ENCODE measurements at places on chromosomes 3 and 15.
A peak's percentile ranks its signal among the peaks of the same experiment; 100 is the strongest.

DNA sequence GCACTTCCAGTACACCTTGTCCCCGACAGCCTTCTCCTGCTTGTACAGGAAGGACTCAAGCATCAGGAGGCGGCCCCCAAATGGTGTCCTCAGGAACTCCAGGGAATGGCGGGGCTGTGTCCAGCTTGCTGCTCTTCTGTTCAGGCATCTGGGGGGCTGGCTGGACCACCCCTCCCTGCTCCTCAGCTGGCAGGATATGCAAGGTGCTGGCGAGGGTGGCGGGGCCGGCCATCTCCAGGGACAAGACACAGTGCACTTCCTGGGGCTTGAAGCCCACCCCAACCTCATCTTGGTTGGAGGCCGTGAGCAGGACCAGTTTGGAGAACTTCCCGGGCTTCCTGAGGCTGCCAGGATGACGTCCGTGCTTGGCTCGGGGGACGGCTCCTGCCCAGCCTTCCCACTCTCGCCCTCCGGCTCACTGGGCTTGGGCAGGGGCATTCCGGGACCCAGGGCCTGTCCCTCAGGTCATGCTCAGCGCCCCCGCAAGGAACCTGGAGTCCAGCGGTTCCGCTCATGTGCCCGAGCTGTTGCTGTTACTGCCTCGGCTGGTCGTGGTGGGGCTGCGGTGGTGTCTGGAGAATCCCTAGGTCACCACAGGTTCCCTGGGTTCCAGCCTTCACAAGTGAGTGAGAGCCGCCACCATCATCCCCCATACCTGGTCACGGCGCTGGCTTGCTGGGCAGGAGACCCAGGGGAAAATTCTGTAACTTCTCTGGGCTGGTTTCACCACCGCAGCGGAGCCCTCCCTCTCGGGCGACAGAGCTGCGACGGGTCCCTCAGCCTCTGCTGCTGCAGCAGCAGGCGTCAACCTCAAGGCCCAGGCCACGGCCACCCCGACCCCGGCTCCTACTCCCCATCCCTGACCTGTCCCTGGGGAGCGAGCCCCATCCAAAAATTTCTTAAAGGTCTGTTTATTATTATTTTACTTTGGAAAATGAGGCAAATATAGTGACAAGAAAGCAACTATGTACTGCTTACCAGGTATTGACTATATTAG is 82.8 kb upstream of the FXR1 start:
- DNase-seq: no peak

- DNase-seq: no peak
These were observed 4.9 kb downstream of the HIGD1A start for GRCh38 chr3:42799376-42799775.

DNA sequence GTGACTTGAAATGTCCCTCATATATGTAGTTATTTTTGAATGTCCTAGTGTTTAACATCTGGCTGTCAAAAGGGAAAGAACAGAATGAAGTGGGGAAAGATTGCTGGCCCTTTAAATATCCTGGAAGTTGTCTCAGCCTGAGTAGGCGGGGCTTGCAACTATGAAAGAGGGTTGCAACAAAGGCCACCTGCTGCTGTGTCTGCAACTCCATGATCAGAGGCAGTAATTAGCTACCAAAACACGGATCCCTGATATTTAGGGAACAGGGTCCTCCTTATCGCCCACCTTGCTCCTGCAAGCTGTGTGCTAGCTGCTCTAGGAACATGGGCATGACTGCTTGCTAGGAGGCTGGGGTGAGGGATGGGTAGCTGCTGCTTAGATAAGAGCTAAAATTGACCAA is 100.2 kb upstream of the CFAP20DC start:
- DNase-seq: no peak

DNA sequence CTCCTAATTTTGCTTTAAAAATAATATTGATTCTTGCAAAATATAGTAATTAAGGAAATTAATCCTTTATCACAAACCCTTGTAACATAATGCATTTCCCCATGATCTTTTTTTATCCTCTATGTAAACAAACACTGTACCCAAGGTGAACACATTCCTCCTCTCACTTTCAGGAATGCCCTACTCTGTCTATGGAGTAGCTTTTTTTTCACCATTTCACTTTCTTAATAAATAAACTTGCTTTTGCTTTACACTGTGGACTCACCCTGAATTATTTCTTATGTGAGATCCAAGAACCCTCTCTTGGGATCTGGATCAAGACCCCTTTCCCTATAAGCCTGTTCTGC is 90.5 kb upstream of the LRRN1 start:
- DNase-seq: no peak

GRCh38 chr3:66107855-66108254 is 69.1 kb upstream of the MAGI1 start:
- DNase-seq: no peak

DNA sequence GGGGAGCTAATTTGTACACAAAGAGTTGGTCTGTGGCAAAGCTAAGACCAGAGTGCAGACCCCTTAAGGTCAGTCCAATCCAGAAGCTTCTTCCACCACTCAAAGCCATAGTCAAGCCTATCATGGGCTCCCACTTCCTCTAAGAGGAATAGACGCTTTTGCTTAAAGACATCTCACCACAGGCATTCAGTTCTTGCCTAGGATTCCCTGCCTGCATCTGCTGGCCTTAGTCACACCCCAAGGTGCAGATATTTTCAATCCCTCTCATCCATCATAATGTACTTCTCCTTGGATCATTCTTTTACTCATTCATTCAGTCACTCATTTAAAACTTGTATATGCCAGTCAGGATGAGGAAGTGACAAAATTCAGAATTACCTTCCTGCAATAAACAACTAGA is 179.6 kb upstream of the STT3B start:
- no peak for DNase-seq

DNA sequence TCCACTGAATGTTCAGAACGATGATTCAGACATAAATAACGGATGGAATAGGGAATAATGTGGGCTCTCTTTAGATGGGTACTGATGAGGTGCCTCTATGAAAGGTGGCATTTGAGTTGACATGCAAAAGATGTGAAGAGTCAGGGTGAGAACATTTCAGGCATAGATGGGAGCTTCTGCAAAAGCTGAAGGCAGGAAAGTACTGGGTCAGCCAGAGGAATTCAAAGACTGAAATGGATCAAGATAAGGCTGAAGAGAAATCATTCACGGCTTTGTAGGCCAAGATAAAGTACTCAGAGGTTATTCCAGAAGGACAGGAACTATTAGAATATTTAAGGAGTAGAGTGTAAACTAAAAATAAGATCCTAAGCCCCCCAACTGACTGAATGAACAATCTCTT is 189.6 kb upstream of the MCTP2 start:
- no peak for DNase-seq

DNA sequence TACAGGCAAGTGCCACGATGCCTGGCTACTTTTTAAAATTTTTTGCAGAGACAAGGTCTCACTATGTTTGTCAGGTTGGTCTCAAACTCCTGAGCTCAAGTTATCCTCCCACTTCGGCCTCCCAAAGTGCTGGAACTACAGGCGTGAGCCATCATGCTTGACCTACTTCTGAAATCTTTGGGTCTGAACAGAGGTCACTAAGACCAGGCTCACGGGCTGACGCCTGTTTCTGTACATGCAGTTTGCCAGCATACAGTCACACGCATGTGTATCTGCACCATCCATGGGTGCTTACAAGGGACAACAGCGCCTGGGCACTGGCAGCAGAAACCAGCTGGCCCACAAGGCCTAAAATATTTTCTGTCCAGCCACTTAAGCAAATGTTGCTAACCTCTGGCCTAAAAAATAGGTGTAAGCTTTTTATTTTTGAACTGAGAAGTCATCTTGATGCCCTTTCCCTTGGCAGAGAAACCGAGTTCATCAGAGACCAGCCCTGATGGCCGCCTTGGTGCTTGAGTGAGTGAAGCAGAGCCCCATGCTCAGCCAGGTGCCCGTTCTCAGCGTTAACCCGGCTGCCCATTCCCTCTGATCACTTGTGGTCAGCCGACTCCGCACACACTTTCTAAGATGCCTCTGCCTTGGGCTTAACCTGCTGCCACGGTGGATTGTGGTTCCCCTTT is 425.2 kb downstream of the OCA2 start:
- no peak for DNase-seq

DNA sequence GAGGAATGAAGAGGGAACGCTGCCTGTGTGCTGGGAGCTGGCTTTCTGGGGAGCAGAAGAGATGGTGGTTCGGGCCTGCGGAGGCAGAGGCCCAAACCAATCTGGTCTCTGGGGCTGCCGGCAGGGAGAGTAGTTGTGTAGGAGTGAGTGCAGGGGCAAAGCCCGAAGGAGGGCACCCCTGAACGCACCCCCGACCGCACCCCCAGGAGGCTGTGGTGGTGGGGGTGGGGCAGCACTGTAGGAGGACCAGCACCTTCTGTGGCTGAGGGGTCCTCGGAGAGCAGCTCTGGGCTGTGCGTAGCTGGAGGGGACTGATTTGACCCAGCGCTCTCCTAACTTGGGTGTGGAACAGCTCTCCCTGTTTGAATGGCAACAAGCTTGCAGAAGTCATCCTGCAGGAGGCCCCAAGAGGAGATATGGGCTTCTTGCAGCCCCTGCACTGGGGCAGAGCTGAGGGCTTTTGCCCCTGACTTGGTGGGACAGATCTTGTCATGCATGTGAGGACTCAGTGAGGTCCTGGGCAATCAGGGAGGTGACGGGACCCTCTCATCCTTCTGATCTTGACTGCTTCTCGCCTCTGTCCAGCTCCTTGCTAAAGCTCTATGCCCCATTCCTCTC is 26.1 kb downstream of the C15orf39 start:
- DNase-seq: no peak

- no peak for DNase-seq
These were observed 36.7 kb downstream of the C2CD4A start for GRCh38 chr15:62103431-62103830.

DNA sequence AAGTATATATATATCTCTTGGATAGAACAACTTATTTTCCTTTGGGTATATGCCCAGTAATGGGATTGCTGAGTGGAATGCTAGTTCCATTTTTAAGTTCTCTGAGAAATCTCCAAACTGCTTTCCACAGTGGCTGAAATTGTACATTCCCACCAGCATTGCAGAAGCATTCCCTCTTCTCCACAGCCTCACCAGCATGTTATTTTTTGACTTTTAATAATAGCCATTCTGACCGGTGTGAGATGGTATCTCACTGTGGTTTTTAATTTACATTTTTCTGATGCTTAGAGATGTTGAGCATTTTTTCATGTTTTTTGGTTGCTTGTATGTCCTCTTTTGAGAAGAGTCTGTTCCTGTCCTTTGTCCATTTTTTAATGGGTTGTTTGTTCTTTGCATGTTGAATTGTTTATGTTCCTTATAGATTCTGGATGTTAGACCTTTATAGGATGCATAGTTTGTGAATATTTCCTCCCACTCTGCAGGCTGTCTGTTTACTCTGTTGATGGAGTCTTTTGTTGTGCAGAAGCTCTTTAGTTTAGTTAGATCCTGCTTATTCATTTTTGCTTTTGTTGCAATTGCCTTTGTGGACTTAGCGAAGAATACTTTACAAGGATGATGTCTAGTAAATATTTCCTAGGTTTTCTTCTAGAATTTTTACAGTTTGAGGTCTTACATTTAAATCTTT is 82.7 kb upstream of the NR2F2 start:
- no peak for DNase-seq

- DNase-seq: no peak
These were observed 1055.7 kb downstream of the NAALADL2 start for GRCh38 chr3:175914785-175915184.

DNA sequence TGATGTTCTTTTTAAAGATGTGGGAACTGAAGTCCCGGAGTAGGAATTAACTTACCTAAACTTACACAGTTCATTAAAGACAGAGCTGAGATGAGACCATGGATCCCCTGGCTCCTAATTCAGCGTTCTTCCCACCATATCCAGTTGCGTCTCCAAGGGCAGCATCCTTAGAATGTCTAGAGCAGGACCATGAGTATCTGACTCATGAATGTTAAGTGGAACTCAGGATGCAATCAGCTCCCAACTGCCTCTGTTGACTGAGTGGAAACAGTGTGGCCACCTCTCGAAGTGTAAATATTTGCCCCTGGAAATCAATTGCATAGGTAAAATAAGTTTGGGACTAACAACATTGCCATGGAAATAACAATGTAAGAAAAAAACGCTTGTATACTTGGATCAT is 2.5 kb downstream of the SNTN start:
- no peak for DNase-seq

- peak; percentile 32 for DNase-seq
These were observed 38.2 kb upstream of the FAM174B start for GRCh38 chr15:92693691-92694331.

DNA sequence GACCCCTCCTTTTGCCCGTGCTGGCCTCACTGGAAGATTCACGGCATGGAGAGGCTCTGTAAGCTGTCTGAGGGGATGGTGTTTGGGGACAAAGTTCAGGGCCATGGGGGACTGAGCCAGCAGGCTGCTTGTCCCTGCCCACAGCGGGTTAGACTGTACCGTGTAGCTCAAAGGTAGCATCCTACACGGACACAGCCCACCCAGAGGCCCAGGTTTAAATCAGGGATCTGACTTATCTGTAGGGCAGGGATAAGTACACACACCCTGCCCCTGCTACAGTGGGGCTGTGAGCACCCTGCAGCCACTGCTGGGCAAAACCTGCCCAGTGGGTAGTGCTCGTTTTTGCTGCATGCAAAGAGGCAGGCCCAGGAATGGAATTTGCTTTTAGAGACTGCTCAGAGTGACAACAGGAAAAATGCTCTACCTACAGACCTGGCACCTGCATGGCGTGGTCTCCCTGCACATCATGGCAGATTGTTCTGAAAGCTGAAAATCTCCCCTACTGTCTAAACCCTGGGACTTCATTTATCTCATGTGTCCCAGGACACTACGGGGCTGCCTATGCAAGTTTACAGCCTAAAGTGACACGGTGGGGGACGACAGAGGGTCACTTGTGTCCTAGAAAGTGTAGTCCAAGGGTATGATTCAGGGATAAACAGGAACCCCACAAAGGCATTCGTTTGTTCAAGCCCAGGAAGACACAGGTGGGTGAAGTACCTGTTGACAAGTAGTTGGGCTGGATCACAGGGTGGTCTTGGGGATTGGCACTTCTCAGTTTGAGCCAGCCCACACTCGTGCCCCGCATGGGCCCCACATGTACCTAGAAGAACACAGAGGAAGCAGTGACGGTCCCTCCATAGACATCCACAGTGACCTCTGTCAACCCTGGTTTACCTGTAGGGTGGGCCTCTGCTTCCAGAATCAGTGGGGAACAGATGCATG is 27.7 kb downstream of the CHDH start:
- DNase-seq: no peak

GRCh38 chr15:74642734-74643664 is 27.4 kb downstream of the CLK3 start:
- DNase-seq: no peak

GRCh38 chr15:62307551-62307950 is 142.5 kb upstream of the C2CD4B start:
- no peak for DNase-seq

Data from pons (tissue), 1 donor.